Smooth muscle cell of bladder (primary cell): ENCODE measurements at places on chromosomes 4 and X. TPM values are rescaled to one million over a fixed set of nuclear protein-coding genes. Genes with fewer than 3 reads are reported as not detected.

The PIM2 gene
- total RNA-seq = 1.3 and 2.7 TPM in 2 replicates

The NXF3 gene
- not detected in 2 replicates for total RNA-seq

The RAB28 gene
- 12.3 and 12.8 TPM in 2 replicates for total RNA-seq

The RENBP gene
- 2.0 and 2.6 TPM in 2 replicates for total RNA-seq

The ADH6 gene
- total RNA-seq = not detected in 2 replicates
